ENCODE measurements at places on chromosomes 2 and 18.

GRCh38 chr2:8022908-8023640, 658.8 kb upstream of the ID2 start:
- DNase-seq, result no peak

- DNase-seq, result no peak
Observed at GRCh38 chr2:8680822-8681760, 765 bp upstream of the ID2 start.

DNA sequence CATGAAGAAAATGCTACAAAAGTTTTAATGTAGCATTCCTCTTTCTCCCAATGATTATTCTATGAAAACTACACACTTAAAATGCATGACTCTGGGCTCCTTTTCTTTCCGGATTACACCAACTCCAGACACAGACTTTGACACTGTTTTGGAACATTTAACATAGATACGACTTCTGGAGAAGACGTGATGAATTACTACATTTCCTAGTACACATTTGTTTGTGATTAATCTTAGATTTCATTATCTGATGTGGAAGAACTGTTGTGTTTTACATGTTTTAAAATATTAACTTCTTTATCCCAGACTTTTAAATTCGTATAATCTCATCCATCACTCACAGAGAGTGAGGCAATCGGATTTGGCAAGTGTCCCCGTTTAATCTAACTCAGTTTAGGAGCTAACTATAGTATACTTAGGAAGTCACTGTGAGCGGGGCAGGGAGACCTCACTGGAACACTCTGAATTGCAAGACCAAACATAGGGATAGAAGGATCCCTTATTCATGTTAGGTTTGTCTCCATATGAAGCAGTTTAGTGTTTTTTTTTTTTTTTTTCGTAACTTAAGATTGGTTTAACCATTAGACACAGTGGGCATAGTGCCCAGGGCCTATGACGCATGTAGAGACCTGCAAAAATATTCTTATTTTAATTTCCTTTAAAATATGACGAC, 66.7 kb downstream of the PDE1A start:
- DNase-seq, result no peak

DNA sequence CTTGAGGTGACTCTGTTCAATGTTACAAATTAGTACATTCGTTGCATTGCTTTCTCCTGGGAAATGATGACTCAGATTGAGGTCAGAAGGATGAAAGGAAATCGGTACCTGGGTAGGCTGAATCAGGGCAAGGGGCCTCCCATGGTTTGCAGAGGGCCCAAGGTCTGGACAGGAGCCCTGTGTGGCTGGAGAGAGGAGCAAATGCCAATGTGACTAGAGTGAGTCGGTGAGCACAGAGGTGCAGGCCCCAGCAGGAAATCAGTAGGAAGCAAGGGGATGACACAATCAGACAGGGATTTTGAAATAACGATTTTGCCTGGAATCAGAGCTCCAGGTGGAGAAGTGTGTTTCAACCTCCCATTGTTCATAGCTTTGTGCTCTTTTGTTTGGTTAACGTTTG, 118.9 kb downstream of the CCDC102B start:
- no peak for DNase-seq

- no peak for DNase-seq
Observed at GRCh38 chr2:239910404-239910803, 114.7 kb downstream of the NDUFA10 start.

- no peak for DNase-seq
Observed at GRCh38 chr18:72692086-72692485, 147.9 kb upstream of the CBLN2 start.

DNA sequence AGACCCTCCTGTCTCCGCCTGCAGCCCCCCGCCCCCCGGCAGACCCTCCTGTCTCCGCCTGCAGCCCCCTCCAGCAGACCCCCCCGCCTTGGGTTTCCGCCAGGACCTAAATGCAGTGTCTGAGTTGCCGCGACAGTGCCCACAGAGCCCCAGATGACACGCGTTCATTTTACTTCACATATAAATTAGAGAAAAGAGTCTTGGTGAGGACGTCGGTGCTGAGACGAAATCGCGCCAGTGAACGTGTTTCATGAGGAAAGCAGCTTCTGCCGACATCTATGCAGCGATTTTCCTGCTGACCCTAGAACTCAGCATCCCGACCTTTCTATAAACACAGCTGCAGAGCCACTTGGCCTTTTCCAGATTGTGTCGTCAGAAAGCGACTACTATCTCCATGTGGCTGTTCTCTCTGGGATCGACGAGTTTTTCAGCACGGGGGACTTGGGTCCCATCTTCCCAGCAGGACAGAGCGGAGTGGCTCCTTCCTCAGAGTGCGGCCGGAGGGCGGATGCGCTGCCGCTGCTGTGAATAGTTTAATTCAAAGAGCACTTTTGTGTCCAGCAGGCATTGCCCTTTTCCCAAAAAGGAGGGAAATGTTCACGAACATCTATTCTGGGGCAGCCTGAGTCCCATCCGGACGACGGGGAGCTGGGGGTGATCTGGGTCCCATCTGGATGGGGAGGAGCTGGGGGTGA, 136.7 kb downstream of the NFATC1 start:
- no peak for DNase-seq

DNA sequence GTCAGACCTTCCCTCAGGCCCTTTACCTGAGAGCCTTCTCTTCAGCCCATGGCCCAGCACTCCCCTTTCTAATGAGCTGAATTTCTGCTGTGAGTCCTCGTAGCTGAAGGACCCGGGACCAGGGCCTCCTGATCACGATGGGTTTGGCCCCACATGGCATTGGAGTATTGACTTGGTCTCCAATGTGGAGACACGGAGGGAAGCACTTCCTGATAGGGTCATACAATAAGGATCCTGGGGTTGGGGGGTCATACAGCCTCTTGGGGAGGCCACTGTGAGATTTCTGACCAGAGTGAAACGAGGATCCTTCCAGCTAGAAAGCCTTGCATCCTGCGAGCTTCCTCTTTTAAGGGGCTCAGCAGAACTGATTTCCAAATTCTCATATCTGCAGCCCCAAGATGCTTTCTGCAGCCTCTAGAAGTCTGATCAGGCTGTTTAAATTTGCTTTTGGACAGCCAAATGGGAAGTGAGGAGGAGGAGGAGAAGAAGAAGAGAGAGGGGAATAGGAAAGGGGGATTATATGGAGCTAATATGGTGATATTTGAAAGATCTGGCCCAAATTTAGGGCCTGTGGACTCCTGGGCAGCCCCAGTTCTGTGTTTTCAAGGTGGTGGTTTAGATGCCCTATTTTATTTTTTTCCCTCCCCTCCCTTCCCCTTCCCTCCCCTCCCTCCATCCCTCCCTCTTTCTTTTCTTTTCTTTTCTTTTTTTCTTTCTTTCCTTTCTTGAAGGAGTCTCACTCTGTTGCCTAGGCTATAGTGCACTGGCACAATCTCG, 38.9 kb downstream of the RHOB start:
- no peak for DNase-seq

GRCh38 chr2:27705851-27706622, 42.3 kb downstream of the SLC4A1AP start:
- peak; percentile 91 for DNase-seq

- no peak for DNase-seq
Observed at GRCh38 chr2:236417150-236417549, 152.5 kb upstream of the ACKR3 start.

DNA sequence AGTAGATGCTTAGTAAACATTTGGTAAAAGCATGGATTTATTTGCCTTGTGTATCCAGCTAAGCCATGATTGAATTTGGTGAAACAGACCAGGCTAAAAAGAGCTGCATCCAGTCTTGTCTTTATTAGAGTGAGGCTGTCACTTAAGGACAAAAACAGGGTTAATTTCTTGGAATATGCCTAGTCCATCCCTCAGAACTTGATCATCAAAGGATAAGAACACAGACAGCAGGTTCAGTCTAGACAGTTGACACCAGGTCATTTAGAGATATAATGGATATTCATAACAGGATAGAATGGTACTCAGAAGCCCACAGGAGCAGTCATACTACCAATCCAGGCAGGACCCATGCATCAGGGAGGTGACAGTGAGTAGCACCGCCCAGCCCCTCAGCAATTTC, 434.9 kb upstream of the ST6GAL2 start:
- no peak for DNase-seq

GRCh38 chr18:22483407-22483806, 65.7 kb upstream of the CTAGE1 start:
- DNase-seq, result no peak

GRCh38 chr2:48943436-48943835, 187.9 kb upstream of the LHCGR start:
- no peak for DNase-seq

DNA sequence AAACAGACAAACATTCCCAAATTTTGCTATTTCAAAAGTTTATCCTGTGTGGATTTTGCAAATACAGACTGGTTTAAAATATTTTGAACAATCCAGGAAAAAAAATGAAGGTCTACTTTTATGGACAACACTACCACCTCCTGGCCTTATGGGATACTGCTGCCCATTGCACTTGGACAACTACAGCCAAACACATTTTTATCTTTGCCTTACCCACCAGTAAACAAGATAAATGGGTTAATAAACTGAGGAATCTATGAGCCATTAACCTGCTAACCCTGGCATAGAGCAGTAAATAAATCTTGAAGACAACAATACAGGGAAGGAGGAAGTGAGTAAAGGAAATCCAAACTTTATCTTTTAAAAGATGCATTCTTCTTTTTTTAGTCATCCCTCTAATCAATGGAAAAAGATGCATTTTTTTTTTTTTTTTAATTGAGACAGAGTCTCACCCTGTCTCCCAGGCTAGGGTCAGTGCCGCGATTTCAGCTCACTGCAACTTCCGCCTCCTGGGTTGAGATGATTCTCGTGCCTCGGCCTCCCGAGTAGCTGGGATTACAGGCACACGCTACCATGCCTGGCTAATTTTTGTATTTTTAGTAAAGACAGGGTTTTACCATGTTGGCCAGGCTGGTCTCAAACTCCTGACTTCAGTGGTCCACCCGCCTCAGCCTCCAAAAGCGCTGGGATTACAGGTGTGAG, 2.1 kb upstream of the SPIRE1 start:
- DNase-seq, result no peak

DNA sequence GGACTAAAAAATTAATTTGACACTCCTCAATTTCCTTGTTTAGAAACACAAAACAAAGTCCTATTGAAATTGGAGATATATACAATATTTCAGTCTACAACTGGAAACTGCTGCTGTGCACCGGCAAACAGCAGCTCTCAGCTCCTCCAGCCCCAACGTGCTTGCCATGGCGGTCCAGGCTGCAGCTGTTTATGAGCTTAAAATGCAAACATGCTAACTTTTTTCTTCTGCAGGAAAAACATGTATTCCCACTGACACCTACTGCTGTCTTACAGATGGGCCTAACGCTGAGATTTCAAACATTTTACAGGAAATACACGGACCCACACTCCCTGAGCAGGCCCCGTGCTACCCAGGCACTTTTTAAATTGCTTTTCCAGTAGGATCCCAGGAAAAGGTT, 195.5 kb downstream of the BCL11A start:
- no peak for DNase-seq

GRCh38 chr2:237663517-237664110, 36.2 kb downstream of the LRRFIP1 start:
- DNase-seq, result no peak

DNA sequence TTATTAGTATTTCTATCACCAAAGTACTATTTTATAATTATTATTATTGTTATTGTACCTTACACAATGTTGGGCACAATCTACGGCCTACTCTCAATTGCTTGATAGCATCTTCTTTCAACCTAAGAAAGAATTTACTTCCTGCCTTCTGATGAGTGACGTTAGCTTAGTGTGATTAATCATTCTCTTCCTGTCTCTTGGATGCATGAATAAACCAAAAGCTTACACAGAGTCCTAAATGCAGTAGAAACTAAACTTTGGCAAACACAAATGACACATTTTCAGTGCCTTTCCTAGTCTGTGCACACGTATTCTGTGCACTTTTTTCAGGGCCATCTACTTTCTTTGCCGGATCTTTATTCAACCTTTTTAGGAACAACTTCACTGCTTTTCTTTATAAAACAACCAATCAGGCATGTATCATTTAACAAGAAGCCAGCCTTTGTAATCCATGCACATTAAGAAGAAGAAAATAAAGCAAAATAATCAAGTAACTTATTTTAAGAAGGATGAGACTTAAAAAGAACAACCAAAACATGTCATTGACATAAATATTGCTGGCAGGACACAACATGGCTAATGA, 19.1 kb downstream of the TRAK2 start:
- no peak for DNase-seq

GRCh38 chr2:54673501-54673998, 49.9 kb upstream of the EML6 start:
- DNase-seq, result no peak

DNA sequence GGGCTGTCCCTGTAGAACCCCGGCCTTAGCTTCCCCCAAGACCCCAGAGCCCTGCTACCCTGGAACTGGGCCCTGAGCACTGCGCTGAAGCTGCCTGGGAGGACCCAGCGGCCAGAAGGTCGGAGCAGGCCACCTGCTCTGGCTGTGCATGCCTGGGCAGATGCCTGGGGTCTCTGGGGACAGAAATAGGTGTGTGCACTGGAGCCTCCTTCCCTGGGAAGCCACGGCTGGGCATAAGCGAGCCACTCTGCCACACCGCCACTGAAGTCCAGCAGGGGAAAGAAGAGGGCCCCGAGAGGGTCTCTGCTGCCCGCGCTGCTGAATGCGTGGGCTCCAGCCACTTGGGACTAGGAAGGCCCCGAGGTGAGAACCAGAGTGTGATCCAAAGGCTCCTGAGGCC, 6.7 kb downstream of the GBX2 start:
- DNase-seq, result no peak

- no peak for DNase-seq
Observed at GRCh38 chr2:69102041-69102593, 89.1 kb downstream of the ANTXR1 start.

DNA sequence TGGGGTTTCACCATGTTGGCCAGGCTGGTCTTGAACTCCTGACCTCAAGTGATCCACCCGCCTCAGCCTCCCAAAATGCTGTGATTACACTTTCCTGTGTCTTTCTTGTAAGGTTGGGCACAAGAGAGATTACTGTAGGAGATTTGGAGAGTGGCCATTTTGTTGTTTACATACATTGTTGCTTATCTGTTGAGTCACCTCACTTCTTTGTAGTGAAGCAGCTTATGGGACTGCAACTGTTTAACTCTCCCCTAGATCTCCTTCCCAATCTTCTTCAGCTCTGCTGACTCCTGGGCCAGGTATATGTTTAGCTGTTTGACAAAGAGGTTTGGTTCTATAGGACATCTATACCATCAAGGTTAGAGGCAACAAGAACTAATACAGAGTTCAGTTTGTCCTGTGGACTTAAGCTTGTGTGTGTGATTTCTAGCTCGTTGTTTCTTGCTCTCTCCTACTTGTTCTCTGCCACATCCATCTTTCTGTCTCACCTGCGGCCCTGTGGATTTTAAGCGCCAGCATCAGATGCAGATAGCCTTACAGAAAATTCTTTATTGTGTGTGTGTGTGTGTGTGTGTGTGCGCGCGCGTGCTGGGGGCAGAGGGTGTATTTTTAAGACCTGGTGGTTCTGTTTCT, 95.4 kb downstream of the HAUS1 start:
- no peak for DNase-seq

DNA sequence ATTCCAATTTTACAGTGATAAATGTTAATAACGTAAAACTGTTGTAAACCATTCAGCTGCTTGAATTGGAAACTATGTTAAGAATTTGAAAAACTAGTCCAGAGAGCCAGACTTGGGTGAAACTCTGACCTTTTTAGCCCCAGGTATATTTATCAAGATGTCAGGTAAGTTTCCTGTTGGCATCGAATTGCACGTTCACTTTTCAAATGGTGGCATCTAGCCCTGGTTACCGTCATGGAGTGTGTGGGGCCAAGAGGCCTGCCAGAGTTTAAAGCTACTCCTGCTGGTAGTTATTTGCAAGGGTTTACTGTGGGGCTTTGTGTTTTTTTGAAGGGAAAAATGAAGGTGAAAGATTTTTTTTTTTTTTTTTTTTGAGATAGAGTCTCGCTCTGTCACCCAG, 109.9 kb downstream of the WDSUB1 start:
- no peak for DNase-seq

- no peak for DNase-seq
Observed at GRCh38 chr2:216235462-216235861, 126.3 kb downstream of the XRCC5 start.

Measured in GM04503 (cell line).